Activated CD4-positive, alpha-beta T cell treated with anti-CD3 and anti-CD28 coated beads, Interleukin-2, amount 50 U/mL, for 4 hours (primary cell): ENCODE measurements at places on chromosomes 7 and 10.
A peak's percentile ranks its signal among the peaks of the same experiment; 100 is the strongest.

- DNase-seq = no peak
Measured at GRCh38 chr10:68135362-68135761, 26.1 kb downstream of the MYPN start.

- DNase-seq = no peak
Measured at GRCh38 chr7:123004931-123005330, 9.4 kb upstream of the TAS2R16 start.

- no peak for DNase-seq
Measured at GRCh38 chr7:30923774-30924413, 12.2 kb downstream of the AQP1 start.

- DNase-seq = no peak
Measured at GRCh38 chr7:94398841-94399240, 4.1 kb downstream of the COL1A2 start.

- DNase-seq = peak; percentile 86
Measured at GRCh38 chr10:69237528-69238159, 17.5 kb downstream of the HKDC1 start.

DNA sequence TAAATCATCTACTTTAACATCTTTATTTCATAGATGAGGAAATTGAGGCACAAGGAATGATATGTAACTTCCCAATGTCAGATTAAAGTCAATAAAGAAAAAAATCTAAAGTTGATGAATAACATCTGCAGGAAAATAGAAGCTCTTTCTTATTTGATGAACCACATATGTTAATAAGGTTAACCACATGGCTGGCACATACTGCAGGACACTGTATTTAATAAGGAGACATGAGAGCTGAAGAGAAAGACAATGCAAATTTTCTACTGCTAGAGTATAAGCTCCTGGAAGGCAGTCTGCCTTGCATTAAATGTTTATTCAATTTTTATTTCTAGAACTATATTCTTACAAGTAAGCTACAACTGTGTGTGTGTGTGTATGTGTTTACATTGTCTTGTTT is 4.4 kb downstream of the RAB11FIP2 start:
- DNase-seq = no peak

GRCh38 chr10:25852364-25852941 is 81.6 kb upstream of the MYO3A start:
- DNase-seq = no peak

DNA sequence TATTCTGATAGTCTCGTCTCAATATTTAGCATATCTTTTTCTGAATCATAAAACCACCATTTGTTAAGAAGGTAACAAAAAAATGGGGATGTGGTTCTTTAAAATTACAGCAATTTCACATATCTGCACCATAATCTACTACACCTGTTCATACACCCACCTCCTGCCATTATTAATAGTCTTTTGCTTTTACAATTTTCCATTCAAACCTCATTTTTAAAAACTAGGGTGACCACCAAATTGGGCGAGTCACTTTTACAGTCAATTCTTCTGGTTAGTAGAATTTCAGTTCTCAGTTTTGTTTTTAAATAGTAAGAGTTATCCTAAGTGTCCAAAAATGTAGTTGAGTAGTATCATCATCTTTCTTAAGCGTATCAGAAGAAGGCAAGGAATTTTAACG is 48.4 kb upstream of the GSAP start:
- no peak for DNase-seq

- no peak for DNase-seq
Measured at GRCh38 chr7:145884716-145885514, 231.7 kb upstream of the CNTNAP2 start.

DNA sequence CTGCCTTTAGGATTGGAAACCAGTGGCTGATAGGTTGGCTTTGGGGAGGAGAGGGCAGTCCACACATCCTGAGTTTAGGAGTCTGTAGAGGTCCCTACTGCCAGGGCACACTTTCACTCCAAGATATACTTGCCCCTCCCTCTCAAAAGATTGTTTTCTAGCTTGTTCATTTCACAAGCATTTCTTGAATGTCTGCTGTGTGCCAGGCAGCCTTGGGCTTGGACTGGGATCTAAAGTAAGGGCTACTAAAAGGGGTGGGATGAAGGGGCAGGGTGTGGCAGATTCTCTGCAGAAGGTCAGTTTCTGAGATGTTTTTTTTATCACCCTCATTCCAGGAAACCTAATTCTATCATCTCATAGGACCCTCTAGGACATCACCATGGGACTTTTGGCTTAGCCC is 272.4 kb downstream of the SKAP2 start:
- DNase-seq = no peak

- DNase-seq = no peak
Measured at GRCh38 chr7:101893341-101894082, 76.1 kb downstream of the CUX1 start.

DNA sequence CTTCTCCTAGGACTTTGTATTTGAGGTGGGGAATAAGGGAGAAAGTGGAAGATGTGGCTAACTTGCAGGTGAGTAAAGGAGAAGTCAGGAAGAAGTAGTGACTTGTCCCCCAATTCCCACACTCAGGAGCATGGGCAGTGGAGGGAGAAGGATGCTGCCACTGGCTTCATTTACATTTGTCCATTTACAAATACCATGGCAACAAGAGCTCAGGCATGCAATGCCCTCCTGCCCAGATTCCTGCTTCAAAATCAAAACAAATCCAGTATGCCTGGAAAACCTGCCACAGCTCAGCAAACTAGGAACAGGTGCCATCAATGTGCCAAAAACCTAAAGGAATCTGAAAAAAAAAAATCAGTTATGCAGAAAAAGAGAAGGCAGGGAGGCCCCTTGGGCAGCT is 139.9 kb downstream of the KCNMA1 start:
- no peak for DNase-seq

DNA sequence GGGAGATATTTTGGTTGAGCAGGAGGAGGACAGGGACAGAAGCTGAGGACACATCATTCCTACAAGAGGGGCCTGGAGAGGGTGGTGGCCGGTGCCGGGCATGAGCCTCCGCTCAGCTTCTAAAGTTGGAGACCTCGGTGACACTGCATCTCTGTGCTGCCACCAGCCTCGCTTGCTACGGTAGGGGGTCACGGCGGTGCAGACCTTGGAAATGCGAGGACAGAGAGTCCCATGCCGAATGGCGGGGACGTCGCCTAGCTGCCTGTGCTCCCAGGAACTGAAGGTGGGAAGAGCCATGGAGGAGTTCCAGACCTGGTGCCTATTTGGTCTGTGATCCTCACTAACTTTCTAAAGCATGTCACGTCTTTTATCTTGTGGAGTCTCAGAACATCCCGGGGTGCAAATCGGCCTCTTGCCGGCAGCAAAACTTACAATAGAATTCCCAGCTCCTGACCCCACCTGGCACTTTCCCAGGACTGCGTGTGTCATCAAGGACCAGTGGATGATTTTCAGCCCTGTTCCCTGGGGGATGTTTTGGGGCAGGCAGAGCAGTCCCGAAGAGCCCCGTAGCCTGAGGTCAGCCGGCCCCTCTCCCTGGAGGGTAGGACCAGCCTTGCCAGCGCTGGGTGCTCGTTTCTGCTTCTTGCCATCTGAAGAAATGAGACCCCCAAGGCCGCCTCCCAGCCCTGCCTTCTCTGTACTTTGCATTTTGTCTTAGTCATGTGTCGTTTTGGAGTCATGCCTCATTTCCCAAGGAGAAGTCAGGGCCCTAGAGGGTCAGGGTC is 205.8 kb upstream of the SHH start:
- DNase-seq = no peak
